A549 treated with dexamethasone at 1 μM for 4 hours (cell line): ENCODE measurements at places on chromosomes 4 and X. TPM values are rescaled to one million over a fixed set of nuclear protein-coding genes. Genes with fewer than 3 reads are reported as not detected.

The STAG2 gene
- total RNA-seq: 30.0 to 49.8 TPM (median 43.5 TPM) in 5 replicates

The MSX1 gene
- total RNA-seq: 4.6 to 9.2 TPM (median 7.8 TPM) in 5 replicates

The POU4F2 gene
- not detected in 5 replicates for total RNA-seq

The GASK1B gene
- total RNA-seq: 0.44 to 0.51 TPM (median 0.47 TPM) in 5 replicates

The FUNDC1 gene
- 25.2 to 29.7 TPM (median 26.5 TPM) in 5 replicates for total RNA-seq

The HNRNPD gene
- 268 to 366 TPM (median 279 TPM) in 5 replicates for total RNA-seq

The ARHGAP36 gene
- total RNA-seq: not detected in 5 replicates

The SMPX gene
- total RNA-seq: 0.11 to 0.14 TPM in 2 of 5 replicates, not detected in the others

The RAP1GDS1 gene
- total RNA-seq: 20.1 to 25.4 TPM (median 22.4 TPM) in 5 replicates

The RENBP gene
- total RNA-seq: 0.09 to 0.20 TPM (median 0.09 TPM) in 3 of 5 replicates, not detected in the others

The PNCK gene
- total RNA-seq: 0.07 to 0.41 TPM (median 0.18 TPM) in 5 replicates

The CA5B gene
- total RNA-seq: 2.1 to 3.9 TPM (median 2.5 TPM) in 5 replicates

The OPHN1 gene
- 1.5 to 2.6 TPM (median 1.9 TPM) in 5 replicates for total RNA-seq

The CAMK2D gene
- total RNA-seq: 12.6 to 20.2 TPM (median 15.9 TPM) in 5 replicates

The RAB39B gene
- 0.71 to 1.0 TPM (median 0.80 TPM) in 5 replicates for total RNA-seq

The AP1AR gene
- 8.5 to 11.2 TPM (median 9.8 TPM) in 5 replicates for total RNA-seq

The CXCL9 gene
- not detected in 5 replicates for total RNA-seq

The ITIH6 gene
- 0.01 TPM in 1 of 5 replicates, not detected in the others for total RNA-seq

The MAGED1 gene
- 70.4 to 91.7 TPM (median 84.6 TPM) in 5 replicates for total RNA-seq

The COL25A1 gene
- total RNA-seq: not detected in 5 replicates

The SLIT2 gene
- total RNA-seq: 0.02 to 0.05 TPM (median 0.02 TPM) in 5 replicates

The TLR1 gene
- 0.14 to 0.27 TPM (median 0.17 TPM) in 5 replicates for total RNA-seq

The REELD1 gene
- not detected in 5 replicates for total RNA-seq

The HERC5 gene
- 3.6 to 5.0 TPM (median 4.5 TPM) in 5 replicates for total RNA-seq

The ATP1B4 gene
- total RNA-seq: 0.02 to 0.05 TPM in 2 of 5 replicates, not detected in the others

The NAP1L2 gene
- 0.89 to 1.2 TPM (median 1.1 TPM) in 5 replicates for total RNA-seq

The ELF4 gene
- total RNA-seq: 25.0 to 31.6 TPM (median 29.7 TPM) in 5 replicates
